CD4-positive, alpha-beta T cell treated with Interleukin-15 for 1 hour (primary cell): ENCODE measurements at places on chromosomes 6 and 20.

- DNase-seq, result no peak
These were observed 27.7 kb downstream of the IL20RA start for GRCh38 chr6:137017081-137017480.

DNA sequence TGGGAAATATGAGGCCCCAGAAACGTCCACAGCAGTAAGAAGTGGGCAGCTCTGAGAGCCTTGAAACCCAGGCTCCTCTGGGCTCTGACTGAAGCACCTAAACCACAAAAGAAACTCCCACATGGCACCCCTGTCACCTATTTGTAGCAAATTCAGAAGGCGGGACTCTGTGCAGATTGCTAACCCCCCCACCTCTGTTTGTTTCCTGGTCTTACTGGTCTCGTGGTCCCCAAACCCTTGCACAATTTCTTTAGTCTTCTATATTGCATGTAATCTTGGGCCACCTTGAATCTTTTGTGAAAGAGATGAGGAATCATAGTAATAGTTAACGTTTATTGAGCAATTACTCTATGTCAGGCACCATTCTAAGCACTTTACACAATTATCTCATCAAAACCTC lies 154.3 kb downstream of the PREX1 start:
- no peak for DNase-seq

DNA sequence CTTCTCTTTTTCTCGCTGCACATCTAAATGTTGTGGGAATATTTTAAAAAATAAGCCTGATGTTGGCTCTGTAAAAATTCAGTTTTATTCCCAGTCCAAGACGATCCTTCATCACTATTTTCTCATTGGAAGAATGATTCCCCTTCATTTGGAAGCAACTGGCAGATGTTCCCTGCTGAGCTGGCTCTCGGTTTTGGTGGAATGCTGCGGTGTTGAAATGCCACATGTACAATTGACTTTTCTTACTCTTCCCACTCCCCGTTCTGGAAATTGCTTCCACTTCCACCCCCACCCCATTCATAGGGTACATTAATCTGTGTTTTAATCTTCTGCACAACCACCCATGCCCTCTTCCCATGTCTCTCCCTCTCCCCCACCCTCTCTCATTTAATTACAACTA lies 496.3 kb upstream of the MAP3K7 start:
- no peak for DNase-seq

DNA sequence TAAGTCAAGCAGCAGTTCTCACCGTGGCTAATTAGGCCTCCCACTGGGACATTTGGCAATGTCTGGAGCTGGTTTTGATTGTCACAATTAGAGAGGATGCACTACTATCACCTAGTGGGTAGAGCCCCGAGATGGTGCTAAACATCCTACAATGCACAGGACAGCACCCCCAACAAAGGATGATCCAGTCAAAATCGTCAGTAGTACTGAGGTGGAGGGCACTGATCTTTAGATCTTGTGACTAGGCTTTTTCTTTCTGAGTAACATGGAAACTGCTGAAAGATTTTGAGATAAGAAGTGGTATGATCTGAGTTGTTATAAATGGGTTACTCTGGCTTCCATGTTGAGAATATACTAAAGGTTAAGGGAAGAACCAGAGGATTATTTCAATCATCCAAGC lies 12.0 kb downstream of the UBD start:
- no peak for DNase-seq

- no peak for DNase-seq
These were observed 7.2 kb downstream of the FYN start for GRCh38 chr6:111865909-111866546.

GRCh38 chr6:88725111-88725975 lies 238.1 kb downstream of the RNGTT start:
- DNase-seq, result no peak

DNA sequence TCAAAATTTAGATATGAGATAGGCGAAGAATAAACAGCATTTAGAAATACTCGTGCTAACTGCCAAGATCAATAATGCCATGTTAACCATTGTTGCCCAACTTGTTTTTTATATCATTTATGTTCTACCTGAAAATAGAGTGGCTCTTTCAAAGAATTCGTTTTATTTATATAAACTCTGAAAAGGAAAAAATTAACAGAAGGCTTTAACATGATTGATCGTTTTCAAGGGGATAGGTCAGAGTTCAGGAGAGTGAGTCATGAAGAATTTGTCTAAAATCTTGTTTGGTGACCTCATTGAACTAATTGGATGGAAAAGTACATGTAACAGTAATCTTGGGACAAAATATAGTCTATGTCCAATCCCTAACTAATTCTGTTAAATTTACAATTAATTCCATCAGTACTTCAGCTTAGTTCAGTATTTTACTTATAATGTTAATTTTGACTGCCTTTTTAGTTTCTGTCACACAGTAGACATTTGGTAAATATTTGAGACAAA lies 11.1 kb upstream of the ELOVL2 start:
- DNase-seq, result no peak

DNA sequence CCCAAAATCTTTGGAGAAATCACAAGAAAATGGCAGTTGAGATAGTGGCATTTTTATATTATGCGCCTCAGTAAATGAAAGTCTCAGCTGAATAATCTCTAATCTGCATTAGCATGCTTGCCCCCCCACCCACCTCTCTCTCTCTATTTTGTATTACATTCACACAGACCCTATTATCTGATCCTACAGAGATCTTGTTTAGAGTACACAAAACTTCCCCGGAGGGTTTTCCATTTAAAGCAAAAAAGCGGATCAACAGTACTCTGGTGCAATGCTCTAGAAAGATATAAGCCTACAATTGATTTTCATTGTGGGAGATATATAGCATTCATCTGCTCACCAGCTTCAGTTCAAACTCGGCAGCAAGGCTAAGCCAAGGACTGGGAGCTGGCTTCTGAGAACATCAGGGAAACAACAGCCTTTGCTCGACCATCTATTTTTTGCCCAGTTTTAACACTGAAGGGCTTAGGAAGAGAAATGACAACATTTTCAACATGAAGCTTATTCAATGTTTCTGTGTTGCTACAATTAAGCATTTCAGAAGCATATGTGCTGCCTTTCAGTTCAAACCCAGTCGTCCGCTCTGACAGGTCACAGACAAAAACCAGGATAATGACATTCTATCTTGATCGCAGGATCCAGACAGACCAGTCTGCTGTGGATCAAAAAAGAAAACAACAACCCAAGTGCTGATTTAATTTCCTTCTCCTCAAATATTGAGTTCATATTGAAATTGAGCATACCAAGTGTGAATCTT lies 137.6 kb upstream of the ATXN1 start:
- DNase-seq, result no peak

GRCh38 chr6:112831022-112831421 lies 483.9 kb downstream of the RFPL4B start:
- DNase-seq, result no peak

- DNase-seq, result no peak
These were observed 2.8 kb upstream of the MC3R start for GRCh38 chr20:56245761-56246160.

DNA sequence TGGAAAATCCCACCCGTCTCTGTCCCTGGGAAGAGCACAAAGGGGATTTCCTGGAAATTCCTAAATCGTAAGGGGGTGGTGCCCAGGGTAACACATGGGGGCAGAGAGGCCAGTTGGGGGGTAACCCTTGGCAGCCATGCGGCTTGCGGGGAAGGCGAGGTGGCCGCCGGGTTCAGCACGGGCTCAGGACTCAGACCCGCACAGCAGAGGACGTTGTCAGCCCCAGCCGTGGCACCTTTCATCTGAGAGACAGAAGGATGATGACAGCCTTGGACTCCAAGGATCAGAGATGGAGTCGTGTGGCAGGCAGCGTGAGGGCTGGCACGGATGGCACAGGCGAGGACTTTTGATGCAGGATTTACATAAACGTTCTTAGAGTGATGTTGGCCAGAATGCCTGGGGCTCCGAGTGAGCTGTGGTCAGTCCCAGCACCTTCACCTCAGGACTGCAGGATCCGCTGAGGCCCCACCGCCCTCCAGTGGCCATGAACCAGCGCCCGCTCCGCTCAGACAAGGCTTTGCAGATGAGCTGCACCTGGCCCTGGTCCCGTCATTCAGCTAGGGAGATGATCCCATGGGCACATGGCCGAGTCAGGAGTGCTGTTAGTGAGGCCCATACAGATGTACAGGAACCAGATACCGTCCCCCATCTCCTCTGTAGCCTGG lies 190.3 kb downstream of the TAF4 start:
- DNase-seq, result no peak

GRCh38 chr6:129342796-129343195 lies 367.2 kb downstream of the ARHGAP18 start:
- DNase-seq, result no peak

DNA sequence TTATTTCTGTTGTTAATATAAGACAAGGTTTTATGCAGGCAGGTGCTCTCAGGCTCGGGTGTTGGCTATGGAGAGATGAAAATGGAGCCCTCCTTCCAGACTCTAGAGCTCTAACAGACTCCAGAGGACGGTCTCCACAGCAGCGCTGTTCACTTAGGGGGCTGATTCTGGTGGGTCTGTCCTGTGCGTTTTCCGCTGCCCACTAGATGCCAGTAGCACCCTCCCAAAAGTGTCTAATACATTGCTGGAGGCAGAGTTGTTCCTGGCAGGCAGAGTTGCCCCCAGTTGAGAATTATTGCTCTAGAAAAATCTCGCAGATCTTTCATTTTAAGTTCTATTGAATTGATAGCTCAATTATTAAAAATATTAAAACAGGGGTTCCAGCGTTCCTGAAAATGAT lies 109.9 kb downstream of the MAP3K4 start:
- DNase-seq, result no peak

GRCh38 chr6:146315381-146316174 lies 228.1 kb upstream of the RAB32 start:
- DNase-seq, result no peak

DNA sequence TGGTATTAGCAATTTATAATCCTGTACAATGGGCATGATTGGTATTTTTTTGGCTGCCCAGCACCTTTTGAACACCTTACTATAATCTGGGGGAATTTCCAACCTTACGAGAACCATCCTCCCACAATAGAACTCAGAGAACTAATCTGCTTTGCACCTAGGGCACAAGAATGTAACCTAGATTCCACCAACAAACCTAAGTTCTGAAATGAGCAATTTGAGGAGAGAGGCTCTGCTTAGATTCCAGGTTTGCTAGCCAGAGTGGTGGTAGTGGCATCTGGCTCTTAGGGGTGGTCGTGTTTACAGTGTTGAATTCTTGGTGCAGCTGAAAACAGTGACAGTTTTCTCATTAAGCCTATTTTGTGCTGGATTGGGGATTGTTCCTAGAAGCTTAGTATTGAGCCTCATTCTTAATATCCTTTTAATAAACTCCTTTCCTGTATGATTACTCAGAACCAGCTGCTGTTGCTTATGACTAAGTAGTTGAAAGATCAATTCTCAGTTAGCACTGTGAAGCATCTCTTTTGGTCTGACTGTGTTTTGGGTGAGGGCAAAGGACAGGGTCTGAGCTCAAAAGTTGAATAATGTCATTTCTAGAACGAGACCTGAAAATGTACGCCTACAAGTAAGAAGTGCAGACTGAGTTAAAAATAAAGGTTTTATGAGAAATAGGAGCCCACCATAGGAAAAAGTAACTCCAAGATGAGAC lies 385.6 kb downstream of the CDKAL1 start:
- DNase-seq, result no peak

DNA sequence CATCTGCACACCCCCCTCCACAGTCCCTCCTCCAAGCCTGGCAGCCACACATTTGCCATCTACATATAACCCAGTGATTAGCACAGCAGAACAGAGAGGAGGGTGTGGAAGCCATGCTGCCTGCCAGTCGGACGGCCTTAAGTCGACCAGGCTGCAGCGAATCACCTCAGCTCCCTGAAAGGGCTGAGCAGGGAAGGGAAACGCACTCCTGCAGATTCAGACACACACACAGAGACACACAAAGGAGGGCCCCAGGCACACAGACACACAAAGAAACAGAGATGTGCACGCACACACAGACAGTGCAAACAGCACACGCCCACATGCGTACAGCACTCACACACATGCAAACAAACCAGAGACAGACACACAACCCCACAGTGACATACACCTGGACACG lies 11.2 kb upstream of the SIRPA start:
- DNase-seq, result no peak

- no peak for DNase-seq
These were observed 15.2 kb downstream of the PGBD1 start for GRCh38 chr6:28296520-28297060.

DNA sequence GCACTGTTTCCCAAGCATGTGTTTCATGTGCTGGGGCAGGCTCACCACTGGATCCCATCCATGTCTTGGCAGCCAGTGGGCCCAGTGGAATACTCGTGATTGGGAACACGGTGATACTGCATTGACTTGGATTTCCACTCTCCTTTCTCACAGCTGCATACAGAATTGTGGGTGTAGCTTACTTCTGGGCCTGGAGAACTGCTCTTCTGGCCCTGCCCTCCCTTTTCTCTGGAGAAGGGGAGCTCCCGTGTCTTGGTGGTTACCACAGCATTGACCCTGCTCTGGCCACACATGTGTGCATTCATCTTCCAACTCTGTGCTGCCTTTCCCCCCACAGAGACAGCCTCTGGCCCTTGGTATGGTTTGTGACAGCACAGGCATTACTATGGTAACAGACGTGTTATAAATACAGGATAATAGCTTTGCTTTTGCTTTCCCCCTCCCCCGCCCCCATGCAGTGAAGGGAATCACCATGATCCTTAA lies 21.6 kb downstream of the SOBP start:
- no peak for DNase-seq

DNA sequence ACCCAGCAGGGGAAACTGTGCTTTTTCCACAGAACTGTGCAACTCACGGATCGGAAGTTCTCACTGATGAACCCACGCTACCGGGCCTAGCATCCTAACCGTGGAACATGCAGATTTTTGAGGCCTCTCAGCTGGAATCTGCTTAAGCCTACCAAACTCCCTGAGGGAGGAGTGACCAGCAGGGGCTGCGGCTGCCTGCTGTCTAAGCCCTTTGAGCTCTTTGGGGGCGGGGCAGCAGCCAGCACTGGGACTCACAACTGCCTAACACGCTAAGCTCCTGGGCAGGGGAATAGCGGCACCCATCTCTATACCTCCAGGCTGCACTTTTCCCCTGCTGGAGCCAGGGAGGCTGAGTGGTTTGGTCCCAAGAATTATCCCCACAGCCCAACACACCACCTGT lies 20.4 kb upstream of the METTL24 start:
- no peak for DNase-seq

DNA sequence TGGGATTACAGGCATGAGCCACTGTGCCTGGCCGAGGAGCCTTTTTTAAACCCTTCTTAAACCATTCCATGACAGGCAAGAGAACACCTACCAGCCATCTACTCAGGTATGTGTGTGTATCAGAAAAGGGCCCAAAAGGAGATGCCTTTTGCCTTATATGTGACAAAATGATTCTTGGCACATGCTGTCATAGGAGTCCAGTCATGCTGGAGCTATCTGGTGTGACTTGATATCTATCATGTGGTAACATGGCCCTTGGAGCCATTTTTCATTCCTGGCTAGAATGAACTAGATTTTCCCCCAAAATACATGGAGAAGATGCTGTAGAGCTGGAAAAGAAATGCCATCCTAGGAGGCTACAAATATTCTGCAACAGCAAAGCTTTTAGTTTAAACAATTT lies 129.1 kb downstream of the DST start:
- DNase-seq, result no peak
